ENCODE measurements at places on chromosomes 7 and 10.

DNA sequence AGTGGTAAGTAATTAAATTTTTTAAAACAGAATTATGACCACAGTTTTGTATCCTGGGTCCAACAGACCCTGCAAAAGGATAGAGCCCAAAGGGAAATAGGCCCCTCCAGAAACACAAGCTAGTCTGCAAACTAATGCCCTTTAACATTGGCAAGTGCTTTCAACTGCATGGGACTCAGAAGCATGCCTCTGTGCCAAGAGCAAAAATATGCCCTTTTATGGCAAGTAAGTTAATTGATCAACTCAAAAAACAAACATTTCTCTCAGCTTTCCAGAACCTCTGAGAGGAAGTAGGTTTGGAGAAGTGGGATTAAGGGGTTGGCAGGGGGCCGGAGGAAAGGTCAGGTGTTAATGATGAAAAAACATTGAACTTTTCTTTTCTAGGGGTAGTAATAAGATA, 186.6 kb upstream of the PRSS1 start:
- DNase-seq = no peak

DNA sequence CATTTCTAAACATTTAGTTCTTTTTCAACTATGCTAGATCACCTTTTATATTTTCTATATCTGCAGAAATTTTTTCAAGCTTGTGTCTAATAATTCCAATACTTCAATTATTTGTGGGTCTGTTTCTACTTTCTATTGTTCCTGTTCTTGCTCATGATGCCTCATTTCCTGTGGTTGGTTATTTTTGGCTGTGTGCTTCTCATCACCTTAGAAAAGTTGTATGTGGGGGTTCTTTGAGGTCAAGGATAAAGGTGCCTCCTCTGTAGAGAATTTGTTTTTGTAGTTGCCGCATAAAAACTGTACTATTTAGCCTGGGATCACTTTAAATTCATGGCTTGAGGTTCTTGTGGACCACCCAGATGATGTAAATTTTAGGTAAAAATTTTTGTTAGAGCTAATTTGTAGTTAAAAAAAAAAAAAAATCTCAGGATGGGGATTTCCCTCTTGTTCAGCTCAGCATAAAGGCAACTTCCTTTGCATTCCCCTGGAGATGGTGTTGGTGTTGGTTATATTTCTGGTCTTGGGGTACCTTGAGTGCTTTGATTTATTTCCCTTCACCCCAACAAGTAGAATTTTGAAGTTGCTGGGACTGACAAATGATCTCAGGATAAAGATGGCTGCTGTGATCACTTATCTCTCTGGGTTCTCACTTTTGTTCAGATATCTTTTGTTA, 27.0 kb upstream of the JAZF1 start:
- DNase-seq = no peak

GRCh38 chr10:119665901-119666708, 14.9 kb downstream of the BAG3 start:
- no peak for DNase-seq

- DNase-seq = no peak
Measured at GRCh38 chr7:129202058-129202777, 13.8 kb downstream of the SMO start.
